ENCODE measurements at places on chromosomes 7 and 10.

DNA sequence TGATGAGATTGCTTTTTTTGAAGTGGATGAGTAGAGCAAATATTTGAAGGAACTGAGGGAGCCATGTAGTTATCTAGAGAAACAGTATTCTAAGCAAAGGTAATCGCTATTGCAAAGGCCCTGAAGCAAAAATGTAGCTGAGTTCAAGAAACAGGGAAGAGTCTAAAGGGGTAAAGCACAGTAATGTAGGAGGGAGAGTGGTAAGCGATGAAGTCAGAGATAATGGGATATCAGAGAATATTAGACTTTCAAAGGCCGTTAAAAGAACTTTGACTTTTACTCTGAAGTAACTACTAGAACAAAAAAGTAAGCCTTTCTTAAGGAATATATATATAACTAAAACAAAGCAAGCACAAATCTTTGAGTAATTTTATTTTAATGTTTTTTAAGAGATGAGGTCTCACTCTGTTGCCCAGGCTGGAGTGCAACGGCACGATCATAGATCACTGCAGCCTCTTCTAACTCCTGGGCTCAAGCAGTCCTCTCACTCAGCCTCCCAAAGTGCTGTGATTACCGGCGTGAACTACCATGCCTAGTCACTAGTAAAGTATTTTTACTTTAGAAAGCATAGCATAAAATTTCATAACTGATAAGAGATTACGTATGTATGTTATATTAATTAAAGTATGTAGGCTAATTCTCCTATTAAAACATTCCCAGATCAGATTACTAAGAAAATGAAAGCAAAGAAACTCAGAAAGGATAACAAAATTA is 61.7 kb upstream of the OIT3 start:
- DNase-seq = no peak

- no peak for DNase-seq
Observed at GRCh38 chr10:112763916-112764520, 186.0 kb upstream of the TCF7L2 start.

DNA sequence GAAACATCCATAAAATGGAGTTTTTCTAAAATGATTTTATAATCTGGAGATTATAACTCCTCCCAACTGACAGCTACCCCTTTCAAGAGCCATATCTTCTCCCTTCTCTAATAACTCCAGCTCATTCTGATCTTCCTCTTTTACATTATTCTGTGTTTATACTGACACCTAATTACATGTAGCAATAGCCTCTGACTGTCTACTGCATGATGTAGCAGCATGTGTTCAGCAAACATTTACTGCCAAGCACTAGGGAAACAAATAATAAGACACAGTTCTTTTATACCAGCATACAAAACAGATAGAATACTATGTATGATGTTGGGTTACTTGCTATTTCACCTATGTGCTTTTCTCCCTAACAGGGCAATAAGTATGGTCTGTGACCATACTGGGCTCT is 20.7 kb downstream of the RBM28 start:
- no peak for DNase-seq

- no peak for DNase-seq
Observed at GRCh38 chr7:29398011-29398410, 165.6 kb upstream of the PRR15 start.
